ACHN (cell line): ENCODE measurements at places on chromosomes 1 and 21.
A peak's percentile ranks its signal among the peaks of the same experiment; 100 is the strongest.

DNA sequence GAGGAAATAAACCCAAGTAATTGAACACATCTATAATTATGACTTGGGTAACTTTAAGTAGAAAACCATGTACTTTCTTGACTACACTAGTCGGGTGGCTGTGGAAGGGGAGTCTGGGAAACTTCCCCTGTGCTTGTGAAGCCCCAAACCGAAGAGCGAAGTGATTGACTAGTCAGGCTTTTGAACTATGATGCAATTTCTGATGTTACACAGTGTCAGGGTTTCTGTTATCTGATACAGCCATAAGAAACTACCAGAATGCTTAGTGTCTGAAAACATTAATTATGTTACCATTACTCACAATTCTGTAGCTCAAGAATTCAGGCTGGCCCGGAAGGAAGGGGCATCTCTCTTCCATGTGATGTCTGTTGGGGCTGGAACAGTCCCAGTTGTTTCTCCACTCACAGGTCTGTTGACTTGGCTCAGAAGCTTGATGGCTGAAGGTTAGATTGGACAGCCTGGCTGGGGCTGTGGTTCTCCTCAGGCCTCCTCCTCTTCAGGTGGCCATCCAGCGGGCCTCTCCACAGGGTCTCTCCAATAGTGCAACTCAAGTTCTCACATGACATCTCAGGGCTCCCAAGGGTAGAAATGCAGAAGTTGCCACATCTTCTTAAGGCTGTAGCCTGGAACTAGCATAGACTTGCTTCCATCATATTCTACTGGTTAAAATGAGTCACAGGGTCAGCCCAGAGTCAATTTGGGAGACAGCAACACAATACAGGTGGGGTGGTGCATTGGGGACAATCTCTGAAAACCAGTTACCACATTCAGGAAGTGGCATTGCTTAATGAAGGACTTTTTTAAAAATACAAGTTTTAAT, 8.3 kb upstream of the C8B start:
- no peak for DNase-seq

DNA sequence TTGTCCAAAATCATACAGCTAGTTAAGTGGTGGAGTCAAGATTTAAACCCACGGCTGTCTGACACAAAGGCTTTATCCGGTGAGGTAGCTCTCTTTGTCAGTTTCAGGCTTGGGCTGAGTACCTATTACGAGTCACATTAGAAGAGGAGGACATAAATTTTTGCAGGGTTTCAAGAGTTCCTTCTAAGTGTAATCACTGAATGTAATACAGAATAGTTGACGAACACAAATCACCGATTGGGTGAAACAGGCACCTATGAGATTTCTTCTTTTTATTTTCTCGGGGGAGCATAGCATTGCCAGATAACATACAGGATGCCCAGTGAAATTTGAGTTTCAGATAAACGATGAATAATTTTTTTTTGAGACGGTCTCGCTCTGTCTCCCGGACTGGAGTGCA, 847 bp downstream of the PSMD4 start:
- DNase-seq: peak; percentile 18

DNA sequence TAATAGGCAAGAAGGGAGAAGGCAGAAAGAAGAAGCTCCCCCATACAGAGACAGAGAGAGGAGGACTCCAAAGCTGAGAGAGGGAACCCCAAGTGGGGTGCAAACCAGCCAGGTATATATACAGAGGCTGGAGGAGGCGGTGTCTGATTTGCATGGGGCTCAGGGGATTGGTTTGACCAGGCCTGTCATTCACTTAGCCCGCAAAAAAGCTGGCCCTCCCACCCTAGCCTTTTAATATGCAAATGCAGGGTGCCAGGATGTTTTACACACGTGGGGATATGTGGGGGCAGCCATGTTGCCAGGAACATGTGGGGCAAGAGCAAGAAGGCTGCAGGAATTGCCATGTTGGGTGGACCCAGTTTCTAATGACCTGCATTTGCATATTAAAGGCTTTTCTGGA, 37.0 kb upstream of the TENT5B start:
- no peak for DNase-seq

GRCh38 chr21:24014381-24014780, 1592.9 kb downstream of the MRPL39 start:
- no peak for DNase-seq
